ENCODE measurements at places on chromosomes 13 and 19. TPM values are rescaled to one million over a fixed set of nuclear protein-coding genes. Genes with fewer than 3 reads are reported as not detected.

- DNase-seq, result no peak
These were observed 112.9 kb downstream of the LRCH1 start for GRCh38 chr13:46665633-46666482.

GPR12 gene
- total RNA-seq, result not detected

- no peak for DNase-seq
These were observed 368.9 kb downstream of the COG6 start for GRCh38 chr13:40024204-40024966.

DNA sequence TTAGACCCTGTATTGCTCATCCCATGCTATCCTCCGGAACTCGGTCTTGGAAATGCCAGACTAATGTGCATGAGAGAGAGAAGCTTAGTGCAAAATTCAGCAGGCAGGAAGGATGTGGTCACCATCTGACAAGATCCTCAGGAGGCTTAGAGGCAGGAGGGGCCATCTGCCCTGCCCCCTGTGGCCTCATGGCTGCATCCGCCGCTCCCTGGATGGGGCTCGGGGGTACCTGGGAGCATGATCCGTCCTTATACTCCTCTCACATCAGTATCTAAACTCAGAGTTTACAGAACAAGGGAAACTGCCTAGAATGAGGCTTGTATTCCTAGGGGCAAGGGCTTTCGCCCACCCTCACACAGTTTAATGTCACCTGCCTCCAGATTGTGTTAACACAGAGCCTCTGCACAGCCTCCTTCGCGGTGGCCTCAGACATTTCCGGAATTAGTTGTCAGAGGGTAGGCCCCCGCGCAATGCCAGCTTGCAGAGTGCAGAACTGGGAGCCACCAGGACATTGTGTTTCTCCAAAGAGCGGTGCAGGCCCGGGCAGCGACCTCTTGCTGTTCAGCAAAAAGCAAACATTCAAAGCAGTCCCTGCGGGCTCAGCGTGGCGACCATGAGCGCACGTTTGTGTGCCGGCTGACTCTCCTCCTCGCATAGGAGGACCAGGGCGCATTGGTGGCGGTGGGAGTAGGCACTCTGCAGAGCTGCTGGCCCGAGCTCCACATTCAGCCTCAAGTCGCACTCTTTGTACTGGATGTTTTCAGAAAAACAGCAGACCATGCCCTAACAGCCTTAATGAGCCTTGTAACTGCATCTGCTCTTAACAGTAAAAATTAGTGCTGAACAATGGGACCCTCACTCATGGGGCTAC is 39.1 kb downstream of the GPR12 start:
- no peak for DNase-seq

DNA sequence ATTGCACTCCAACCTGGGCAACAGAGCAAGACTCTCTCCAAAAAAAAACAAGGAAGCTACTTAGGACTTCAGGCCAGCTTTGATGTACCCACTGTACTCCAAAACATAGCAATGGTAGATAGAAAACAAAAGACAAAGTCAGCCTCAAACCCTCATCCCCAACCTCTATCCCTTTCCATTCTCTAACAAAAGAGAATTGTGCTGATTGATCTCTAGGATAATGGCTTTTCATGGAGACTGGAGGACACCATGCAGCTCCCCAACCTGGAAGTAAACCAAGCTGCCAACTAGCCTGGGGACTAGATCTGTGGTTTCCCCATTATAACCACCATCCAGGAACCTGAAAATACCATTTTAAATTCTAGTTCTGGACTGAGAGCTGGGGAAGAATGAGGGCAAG is 4.3 kb upstream of the ZDHHC20 start:
- DNase-seq, result no peak

- DNase-seq, result no peak
These were observed 1139.3 kb downstream of the DIAPH3 start for GRCh38 chr13:59024434-59024833.
